ENCODE measurements at places on chromosomes 7 and 10. TPM values are rescaled to one million over a fixed set of nuclear protein-coding genes. Genes with fewer than 3 reads are reported as not detected.

DNA sequence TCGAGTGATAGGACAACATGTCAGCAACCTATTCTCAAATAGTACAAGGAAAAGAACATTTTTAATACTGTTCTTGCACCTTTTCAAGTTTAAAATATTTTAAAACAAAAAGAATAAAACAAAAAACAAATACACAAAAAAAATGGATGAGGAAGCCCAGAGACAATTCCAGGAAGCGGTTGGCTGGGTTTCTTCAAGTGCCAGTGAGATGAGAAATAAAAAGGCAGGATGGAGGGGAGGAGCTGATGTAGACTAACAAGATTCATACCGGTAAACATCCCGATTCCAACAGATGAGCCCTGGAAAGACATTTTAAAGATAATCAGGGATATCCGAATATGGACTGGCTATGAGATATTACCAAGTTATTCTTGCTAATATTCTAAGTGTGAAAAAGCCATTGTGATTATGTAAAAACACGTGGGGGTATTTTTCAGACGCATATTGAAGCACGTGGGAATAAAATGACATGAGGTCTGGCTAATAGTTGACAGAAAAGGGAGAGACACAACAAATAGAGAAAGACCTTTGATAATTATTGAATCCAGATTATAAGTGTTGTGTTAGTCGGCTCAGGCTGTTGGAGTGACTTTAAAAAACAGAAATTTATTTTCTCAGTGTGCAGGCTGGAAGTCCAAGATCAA lies 101.3 kb upstream of the LRRC4 start:
- DNase-seq, result no peak

- no peak for DNase-seq
Observed at GRCh38 chr10:86868353-86868752, 89.1 kb downstream of the MMRN2 start.

The LUC7L2 gene
- total RNA-seq, result 56.8 TPM

The SPDYE3 gene
- not detected for total RNA-seq

DNA sequence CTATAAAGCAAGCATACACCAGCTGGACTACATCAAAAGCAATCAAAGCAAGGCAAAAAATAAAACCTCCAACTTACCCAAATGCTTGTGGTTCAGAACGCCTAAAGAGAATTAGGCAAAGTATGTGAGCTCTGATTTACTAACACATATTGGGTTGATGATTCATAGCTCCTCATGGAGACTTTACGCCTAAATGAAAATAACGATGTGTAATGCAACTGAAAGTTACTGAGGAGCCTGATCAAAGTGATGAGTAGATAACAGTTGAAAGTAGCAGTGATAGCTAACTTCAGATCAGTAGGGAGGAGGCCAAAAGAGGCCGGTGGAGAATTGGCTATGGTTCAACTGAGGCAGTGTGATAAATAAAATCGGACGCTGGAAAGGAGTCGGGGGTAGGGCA lies 85.0 kb downstream of the MPP7 start:
- no peak for DNase-seq

- no peak for DNase-seq
Observed at GRCh38 chr7:142175594-142175993, 64.1 kb downstream of the MGAM2 start.

DNA sequence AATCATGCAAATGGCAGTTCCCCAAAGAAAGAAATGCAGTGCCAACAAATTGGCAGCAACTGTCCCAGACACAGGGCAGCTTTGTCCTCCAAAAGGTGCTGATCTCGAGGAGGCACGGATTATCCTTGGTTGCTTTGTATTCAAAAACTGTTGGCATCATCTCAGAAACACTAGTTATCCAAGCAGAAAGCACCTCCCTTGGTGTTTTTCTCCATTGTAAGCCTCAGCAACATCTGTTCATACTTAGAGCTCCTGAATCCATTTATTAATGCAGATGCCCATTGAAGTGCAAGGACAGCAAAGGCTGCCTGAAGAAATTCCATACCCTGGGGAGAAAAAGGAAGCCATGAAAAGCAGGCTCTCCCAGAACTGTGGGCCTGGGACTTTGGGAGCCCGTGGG lies 1.1 kb upstream of the NPS start:
- no peak for DNase-seq

DNA sequence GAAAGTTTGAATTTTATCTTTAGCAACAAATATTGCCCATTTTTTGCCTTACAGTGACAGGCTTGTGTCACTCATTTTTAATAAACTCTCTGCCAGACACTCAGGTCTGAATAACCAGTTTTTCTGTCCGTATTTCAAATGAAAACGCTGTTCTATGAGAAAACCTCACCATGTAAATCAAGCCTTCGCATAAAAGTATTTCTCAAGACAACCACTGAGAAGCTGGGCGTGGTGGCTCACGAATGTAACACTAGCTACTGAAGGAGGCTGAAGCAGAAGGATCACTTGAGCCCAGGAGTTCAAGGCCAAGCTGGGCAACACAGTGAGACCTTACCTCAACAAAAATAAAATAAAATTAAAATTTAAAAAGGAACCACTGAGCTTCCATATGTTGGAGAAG lies 339.3 kb downstream of the PARD3 start:
- DNase-seq, result no peak

The APBB1IP gene
- 2.5 TPM for total RNA-seq

- DNase-seq, result no peak
Observed at GRCh38 chr7:2017481-2017891, 215.3 kb downstream of the MAD1L1 start.

DNA sequence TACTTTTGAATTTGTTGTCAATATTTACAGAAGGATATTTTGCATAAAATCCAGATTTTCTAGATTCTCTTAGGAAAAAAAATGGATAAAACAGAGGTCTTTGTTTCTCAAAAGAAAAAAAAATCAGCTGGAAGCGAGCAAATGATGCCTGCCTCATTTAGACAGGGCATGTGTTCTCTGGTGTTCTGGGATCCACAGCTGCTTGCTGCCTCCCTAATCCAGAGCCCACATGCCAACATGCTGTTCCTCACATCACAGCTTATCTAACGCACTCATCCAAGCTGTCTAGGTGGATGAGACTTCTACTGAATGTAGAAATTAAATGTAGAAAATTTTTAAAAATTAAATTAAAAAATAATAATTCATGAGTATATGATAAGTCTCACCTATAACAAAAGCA lies 630.1 kb downstream of the SORCS1 start:
- no peak for DNase-seq

- no peak for DNase-seq
Observed at GRCh38 chr7:12862146-12862545, 174.7 kb downstream of the ARL4A start.

DNA sequence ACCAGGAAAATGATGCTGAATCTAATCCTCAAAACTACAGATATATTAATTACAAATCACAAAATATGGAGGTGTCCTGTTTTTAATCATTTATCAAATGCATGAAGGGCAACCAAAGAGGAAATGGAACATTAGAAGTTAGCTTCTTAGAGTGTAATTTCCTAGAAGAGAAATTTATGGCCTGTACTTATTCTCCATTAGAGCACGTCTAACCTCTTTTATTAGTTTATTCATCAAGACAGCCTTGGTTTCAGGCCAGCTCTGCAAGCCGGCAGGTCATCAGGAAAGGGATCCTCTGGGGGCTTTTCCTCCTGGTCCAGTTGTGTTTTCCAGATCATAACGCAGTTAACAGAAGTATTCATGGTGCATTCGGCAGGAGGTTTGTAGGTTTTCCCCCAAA lies 517.6 kb downstream of the KCNMA1 start:
- no peak for DNase-seq

DNA sequence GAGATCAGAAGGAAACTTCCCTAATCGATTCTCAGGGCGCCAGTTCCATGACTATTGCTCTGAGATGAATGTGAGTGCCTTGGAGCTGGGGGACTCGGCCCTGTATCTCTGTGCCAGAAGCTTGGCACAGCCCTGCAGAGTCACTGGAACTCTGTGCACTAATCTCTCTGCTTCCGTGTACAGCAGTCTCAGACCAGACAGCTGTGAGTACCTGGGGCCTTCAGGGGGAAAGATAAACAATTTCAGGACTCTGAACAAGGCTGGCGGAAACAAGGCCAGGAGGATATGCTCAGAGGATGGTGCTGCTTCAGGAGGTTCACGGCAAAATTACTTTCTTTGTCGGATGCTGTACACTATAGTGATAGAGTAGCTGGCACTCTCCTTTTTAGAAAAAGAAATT lies 131.7 kb upstream of the PRSS58 start:
- no peak for DNase-seq

The COL28A1 gene
- 4.4 TPM for total RNA-seq

The GFRA1 gene
- 6.2 TPM for total RNA-seq

The SORBS1 gene
- total RNA-seq, result 53.1 TPM

The ARL5B gene
- total RNA-seq, result 15.9 TPM

DNA sequence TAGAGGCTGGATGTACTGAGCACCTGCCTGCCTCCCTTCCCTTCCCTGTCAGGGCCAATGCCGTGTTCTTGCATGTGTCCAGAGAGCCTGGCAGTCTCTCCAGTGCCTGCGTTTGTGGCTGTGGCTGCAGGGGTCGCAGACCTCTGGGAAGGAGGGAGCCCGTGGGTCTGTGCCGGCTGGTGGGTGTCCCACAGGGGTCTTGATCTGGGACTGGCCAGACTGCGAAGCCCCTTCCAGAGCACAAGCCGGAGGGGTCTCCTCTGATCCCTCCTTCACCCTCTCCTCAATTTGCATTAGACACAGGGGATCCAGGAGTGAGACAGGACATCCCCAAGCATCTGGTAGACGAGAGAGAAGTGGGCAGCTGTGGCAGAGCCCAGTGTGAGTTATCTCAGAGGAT lies 199.2 kb downstream of the ADARB2 start:
- no peak for DNase-seq

The KIF11 gene
- 3.1 TPM for total RNA-seq
